ENCODE measurements at places on chromosomes 4 and X.
A peak's percentile ranks its signal among the peaks of the same experiment; 100 is the strongest.

GRCh38 chr4:76691807-76692582 lies 205.9 kb downstream of the SOWAHB start:
- no peak for DNase-seq

DNA sequence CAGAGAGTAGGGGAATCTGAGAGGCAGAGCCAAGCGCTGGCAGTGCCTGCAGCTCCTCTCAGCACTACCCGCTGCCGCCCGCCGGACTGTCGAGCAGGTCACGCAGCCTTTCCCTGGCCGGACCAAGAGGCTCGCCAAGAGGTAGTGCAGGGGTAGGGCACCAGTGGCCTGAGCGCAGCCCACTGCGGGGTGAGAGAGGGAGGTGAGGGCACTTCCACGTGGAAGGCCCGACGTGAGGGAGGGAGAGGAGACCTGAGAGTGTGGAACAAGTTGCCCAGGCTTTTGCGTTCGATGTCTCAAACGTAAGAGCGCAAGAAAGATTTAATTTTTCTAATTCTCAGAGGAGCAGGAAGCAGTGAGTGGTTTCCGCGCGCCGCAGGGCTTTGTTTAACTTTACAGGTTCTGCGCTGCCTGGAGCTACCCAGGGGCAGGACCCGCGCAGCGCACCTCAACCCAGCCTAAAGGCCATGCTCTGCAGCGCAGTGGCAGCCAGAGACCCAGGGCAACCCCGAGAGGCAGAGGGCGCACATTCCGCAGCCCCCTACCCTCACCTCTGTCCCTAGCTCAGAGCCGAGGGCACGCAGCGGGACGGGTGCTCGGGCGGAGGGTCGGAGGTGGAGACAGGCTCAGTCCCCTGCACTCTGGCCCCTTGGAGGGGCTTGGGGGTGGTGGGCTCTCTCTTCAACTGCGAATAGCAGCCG lies 14.9 kb downstream of the ARHGAP36 start:
- DNase-seq, result no peak

GRCh38 chr4:177448850-177449249 lies 6.6 kb upstream of the AGA start:
- DNase-seq, result no peak

- DNase-seq, result no peak
These were observed 82.4 kb upstream of the MYOZ2 start for GRCh38 chr4:119053245-119053644.

- DNase-seq, result no peak
These were observed 163.7 kb upstream of the SPANXC start for GRCh38 chrX:141405853-141406492.

- DNase-seq, result no peak
These were observed 63.8 kb downstream of the PTPN13 start for GRCh38 chr4:86657910-86658309.

- no peak for DNase-seq
These were observed 3.3 kb downstream of the TRIM2 start for GRCh38 chr4:153207567-153207966.

GRCh38 chr4:14985161-14985560 lies 17.1 kb upstream of the CPEB2 start:
- no peak for DNase-seq

DNA sequence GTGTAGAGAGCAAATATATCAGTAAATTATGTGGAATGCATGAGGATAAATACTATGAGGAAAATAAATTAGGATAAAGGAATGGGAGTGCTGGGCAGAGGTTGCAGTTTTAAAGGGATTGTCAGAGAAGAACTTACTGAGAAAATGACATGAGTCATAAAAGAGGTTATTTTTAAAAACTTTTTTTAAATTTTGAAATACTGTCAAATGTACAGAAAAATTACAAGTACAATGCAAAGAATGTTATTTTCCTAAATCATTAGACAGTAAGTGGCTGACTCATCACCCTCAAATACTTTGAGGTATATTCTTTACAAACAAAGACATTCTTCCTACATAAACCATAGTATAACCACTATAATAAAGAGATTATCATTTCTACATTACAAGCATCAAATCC lies 29.8 kb upstream of the H2AZ1 start:
- DNase-seq, result no peak

DNA sequence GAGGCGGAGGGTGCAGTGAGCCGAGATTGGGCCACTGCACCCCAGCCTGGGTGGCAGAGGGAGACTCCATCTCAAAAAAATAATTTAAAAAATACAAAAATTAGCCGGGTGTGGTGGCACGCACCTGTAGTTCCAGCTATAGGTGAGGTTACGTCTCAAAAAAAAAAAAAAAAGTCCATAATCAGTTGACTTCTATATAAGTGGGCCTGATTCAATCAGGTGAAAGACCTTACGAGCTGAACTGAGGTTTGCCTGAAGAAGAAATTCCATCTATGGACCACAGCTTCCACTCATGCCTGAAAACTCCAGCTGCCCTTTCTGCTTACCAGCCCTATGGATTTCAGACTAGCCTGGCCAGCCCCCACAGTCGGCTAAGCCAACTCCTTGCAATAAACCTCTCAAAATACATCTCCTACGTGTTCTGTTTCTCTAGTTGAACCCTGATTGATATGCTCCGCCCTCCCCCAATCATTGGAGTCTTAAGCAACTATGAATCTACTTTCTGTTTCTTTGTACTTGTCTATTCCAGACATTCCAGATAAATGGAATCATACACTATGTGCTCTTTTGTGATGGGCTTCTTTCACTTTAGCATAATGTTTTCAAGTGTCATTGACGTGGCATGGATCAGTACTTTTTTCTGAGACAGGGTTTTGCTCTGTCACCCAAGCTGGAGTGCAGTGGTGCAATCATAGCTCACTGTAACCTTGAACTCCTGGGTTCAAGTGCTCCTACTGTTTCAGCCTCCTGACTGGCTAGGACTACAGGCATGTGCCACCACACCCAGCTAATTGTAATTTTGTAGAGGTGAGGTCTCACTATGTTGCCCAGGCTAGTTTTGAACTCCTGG lies 36.6 kb downstream of the SAT1 start:
- DNase-seq, result no peak

GRCh38 chrX:135391734-135392133 lies 30.0 kb upstream of the SMIM10L2A start:
- DNase-seq, result no peak

DNA sequence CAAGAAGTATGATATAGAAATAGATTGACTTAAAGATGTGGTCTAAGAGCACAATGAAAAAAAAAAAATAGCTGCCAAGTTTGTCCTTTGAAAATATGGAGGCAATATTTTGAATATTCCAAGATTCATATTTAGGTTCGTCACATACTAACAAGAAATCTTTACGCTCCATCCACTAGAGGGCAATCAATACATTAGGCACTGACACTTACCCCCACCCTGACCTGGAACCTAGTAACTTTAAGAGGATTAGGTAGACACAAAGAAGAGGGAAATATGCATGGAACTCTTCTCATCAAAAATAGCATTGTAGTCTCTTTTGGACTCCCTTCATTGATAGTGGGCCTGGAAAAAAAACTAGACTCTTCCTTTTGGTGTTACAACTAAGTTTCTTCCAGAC lies 1108.1 kb downstream of the PCDH19 start:
- DNase-seq, result no peak

GRCh38 chrX:47143894-47144625 lies 442 bp downstream of the NDUFB11 start:
- DNase-seq, result no peak

GRCh38 chr4:6885953-6886557 lies 23.6 kb upstream of the TBC1D14 start:
- no peak for DNase-seq

DNA sequence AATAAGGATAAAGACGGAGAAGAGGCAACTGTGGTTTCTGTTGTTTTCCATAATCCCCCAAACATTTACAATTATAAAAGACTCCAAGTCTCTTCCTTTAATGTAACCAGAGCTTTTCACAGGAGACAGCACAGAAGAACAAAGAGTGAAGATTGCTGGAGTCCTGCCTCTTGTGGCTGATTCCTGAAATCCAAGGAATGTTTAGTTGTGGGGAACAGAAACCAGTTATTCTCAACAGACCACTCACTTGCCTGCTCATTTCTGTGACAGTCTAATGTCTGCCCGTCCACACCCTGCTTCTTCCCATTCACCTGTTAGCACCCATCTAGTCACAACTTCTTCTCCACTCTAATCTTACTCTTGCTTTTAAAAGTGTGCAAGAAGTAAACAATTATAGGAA lies 12.1 kb downstream of the TEX13B start:
- no peak for DNase-seq

DNA sequence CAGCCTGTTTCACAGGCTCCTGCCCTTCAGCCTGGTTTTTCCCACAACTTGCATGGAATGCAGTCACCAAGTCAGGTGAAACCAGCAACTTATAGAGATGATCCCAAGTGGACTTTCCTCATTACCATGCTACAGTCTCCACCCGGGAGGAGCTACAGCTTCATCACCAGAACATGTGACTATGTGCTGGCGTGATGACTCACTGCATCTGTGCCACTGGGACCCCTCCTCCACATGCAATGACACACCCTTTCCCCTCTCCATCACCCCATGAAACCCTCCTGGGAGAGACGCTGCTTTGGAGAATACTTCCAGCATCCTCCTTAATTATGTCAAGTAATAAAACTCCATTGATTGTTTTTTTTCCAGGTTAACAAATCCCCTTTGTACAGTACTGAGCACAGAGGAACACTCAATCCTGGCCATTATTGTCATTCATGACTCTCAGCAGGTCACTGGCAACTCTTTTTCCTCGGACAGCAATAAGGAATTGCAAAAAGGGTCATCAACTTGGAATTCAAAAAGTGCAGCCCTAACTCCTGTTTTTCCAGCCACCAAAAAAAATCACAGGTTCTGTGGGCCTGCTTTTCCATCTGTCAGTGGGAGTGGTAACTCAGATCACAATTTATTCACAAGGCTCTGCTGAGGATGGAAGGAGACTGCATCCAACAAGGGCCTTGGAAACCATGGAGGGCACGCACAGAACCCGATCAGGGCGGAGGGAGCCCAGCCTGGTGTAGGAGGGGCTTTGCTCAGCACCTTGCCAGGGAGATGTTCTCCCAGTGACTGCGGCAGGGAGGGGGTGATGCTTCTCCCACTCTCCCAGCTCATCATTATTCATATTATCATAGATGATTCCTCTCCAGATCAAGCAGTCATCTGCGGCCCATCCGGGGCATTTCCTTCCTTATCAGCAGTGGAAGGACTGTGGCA lies 17.4 kb downstream of the QDPR start:
- peak; percentile 10 for DNase-seq

DNA sequence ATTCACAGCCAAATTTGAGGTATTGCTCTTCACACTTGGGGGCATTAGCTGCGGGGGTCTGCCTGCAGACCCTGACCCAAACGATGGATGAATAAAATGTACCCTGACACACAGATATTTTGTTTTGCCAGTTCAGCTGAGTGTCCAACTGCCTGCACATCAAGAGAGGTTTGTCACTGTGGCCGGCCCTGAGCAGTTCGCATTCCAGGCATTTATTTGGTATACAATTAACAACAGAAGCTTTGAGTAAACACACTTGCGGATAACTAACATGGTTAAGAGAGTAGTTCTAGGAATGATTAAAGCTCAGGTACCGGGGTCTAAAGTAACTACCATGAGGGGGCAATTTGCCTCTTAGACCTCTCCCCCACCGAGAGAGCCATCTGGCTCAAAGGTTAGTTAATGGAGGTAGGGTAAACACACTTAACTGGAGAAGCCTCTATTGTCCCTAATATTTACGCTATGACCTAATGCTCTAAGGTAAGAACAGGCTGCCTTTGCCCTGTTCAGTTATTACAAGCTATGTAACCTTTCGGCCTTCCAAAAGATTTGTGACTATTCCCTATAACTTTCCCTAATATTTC lies 162.0 kb downstream of the SNCA start:
- DNase-seq, result no peak

GRCh38 chr4:105594099-105595010 lies 41.9 kb downstream of the ARHGEF38 start:
- DNase-seq, result no peak

DNA sequence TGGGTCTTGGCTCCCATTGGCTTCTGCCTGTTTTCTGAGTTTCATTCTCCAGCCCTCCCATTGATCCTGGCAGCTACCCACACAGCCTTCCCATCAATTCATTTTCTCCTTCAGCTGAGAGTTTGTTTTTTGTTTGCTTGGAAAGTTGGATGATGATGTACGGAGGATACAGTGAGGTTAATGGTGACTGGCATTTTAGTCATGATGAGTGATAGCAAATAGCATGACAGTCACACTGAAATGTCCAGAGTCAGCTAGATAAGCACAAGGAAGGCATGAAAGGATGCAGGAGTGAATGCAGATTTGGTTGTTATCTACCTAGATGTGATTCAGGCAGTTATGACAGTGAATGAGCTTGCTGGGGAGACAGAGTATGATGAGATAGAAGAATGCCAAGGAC lies 30.6 kb upstream of the LCORL start:
- no peak for DNase-seq

- no peak for DNase-seq
These were observed 100.3 kb downstream of the PAPSS1 start for GRCh38 chr4:107619731-107620130.

DNA sequence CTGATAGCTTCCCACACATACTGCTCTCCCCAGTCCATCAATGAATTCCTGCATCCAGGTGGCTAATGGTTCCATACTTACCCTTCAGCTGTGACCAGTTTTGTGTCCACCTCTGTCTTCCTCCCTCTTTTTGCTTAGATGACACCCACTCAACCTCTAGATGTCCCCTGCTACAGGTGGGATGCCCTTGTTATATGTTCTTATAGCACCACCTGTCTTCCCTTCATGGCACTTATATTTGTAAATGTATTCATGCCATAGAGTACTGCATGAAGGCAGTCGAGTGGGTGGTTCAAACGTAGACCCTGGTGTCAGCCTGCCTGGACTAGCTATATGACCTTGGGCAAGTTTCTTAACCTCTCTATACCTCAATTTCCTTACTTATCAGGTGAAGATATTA lies 6.5 kb upstream of the USP46 start:
- DNase-seq, result no peak

DNA sequence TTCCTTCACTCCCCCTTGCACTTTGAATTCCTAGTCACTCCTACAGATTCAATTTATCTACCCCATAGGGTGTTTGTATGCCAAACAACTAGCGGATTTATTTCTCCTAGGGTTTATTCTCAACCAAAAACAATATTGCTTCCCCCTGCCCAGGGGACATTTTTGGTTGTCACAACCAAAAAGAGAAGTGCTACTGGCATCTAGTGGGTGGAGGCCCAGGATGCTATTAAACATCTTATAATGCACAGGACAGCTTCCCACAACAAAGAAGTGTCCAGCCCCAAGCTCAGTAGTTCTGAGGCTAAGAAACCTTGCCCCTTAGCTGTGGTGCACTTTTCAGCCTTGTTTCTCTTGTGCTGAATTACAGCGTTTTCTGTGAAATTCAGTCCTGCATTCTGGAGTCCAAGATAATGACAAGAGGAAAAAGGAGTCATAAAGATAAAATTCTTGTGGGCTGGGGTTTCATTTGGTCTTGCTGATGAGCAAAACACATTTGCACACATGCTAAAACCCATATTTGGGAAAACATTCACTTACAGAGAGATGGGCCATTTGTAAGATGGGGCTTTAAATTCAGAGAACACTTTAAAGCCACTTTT lies 11.2 kb upstream of the SYTL4 start:
- DNase-seq, result no peak

DNA sequence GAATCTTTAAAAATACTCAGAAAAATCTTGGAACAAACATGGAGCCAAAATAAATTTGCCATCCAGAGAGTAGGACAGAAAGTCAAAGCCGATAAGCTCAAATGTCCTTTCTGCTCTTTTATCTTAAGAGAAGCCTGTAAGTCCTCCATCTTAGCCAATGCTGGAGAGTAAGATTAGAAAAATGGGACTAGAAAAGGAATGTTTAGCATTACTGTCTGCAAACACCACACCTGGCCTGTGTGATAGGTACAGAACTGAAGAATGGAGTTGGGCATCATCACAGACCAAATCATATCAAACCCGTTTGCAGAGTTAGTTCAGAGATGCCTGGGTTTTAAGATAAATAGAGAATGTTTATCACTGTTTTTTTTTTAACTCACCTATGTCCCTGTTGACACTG lies 10.5 kb upstream of the SLC39A8 start:
- no peak for DNase-seq

Data from activated T-cell treated with anti-CD3 and anti-CD28 coated beads for 4 hours (primary cell).